LHCN-M2 (cell line): ENCODE measurements at places on chromosomes 3 and 15. TPM values are rescaled to one million over a fixed set of nuclear protein-coding genes. Genes with fewer than 3 reads are reported as not detected.

DNA sequence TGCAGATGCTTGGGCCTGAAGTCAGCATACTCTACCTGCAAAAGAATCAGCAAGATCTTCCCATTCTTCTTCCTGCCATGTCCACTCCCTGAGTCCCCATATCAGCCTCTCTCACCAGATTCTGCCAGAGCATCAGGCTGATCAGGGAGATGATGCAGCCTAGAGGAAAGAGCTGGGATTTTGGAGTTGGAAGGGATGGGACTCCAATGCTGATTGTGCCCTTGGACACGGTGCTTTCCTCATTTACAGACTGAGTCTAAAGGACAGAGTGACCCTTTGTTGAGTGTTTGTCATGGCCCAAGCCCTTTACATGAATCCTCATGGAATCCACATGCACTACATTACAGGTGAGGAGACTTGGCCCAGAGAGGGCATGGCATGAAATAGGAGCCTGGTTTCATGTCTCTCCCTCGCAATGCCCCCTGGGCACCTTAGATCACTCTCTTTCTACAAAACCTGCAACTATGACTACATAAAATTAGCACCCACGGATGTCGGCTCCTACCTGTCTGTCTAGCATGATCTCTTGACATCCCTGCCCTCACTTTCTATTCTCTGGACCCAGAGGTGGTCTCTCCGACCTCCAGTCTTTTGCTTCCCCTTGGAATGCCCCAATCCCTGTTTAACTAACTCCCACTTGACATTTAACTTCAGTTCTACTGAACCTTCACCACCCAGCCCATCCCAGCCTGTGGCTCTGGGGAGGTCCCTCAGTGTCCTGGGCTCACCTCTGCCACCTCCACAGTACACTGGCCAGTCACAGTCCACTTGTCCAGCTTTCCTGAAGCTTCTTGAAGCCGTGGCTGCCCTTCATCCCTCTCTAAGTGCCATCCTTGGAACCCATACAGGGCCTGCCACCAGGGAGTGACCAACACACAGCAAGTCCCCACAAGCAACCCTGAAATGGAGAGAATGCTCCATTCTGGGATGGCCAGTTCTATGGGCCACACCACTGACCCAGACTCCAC, 173.5 kb downstream of the ABHD5 start:
- DNase-seq = no peak

DNA sequence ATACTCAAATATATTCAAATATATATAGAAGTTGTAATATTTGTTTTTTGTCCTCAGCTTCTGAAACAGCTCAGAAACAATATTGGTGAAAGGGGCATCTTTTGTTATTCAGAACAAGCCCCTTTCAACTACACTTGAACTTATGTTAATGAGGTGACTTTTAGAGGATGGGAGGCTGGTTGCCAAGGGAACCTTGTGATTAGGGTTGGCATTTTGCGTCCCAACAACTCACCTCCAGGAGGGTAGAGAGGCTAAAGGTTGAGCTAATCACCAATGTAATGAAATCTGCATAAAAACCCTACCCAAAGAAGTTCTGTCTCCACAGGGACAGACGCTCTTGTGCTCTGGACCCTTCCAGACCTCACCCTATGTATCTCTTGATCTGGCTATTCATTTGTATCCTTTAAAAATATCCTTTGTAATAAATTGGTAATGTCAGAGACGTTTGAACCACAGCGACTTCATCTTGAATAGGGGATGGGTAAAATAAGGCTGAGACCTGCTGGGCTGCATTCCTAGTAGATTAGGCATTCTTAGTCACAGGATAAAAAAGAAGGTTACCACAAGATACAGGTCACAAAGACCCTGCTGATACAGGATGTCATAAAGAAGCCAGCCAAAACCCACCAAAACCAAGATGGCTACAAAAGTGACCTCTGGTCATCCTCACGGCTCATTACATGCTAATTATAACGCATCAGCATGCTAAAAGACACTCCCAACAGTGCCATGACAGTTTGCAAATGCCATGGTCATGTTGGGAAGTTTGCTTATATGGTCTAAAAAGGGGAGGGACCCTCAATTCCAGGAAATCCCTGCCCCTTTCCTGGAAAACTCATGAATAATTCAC, 111.1 kb downstream of the FMN1 start:
- peak; percentile 46 for DNase-seq

CD80 gene
- not detected in 2 replicates for total RNA-seq

GRCh38 chr3:119343719-119344118, 49.5 kb downstream of the ARHGAP31 start:
- peak; percentile 38 for DNase-seq

DNA sequence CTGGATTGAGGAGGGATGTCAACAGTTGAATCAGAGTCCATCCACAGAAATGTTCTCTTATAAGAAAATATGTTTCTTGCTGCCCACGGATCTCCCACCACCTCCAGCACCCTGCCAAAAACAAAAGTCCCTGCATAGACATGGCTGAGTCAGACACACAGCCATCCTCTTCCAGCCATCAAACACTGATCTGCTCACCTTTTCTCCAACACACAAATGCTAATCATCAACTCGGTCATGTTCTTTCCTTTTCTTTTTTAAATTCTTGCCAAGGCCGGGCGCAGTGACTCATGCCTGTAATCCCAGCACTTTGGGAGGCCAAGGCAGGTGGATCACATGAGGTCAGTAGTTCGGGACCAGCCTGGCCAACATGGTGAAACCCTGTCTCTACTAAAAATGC, 110.7 kb upstream of the IL12A start:
- DNase-seq = peak; percentile 40

ROBO2 gene
- not detected in 2 replicates for total RNA-seq

DNA sequence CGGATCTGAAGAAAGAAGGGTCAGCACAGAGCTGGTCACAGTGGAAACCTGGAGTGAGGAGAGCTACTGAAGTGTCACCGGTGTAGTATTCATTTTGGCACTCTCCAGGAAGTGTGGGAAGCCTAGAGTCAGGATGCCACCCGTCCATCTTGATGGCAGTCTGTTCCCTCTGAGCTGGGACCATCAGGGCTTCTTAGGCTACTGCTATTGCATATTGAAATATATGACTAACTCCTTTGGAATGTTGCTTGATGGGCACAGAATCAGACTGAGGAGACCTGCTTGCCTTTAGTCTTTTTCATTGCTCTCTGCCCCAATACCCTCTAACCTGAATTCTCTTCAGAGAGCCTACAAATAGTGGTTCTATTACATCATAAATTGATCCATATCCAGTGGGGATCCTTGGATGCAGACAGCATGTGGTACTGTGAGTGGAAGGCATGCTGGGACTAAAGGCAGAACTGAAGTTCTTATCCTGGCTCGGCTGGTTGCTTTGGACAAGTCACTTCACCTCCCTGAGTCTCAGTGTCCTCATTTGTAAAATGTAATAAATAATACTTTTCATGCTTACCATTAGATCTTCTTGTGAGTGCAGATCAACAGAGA, 143.5 kb downstream of the PDE8A start:
- DNase-seq = peak; percentile 44

CXCR6 gene
- not detected in 2 replicates for total RNA-seq

DNA sequence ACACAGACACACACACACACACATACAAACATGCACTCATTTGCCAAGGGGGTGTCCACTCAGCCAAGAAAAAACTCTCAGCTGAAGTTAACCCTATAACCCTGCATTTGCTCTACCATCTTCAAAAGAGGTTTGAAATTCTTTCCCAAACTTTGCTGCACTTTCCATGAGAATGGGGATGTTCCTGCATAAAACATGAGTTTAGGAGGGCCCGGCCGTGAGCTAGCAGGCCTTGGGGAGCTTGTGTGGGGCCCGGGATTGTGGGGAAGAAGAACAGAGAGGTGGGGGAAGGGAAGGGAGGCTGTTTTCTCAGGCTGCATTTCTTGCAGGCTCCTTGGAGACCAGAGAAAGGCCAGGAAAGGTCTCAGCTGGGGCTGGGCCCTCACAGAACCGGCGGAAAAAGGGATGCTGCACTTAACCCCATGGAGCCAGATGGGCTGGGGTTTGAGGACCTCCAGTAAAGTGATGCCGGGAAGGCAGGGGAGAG, 40.8 kb downstream of the SEMA5B start:
- no peak for DNase-seq

- no peak for DNase-seq
Measured at GRCh38 chr3:156600834-156601233, 45.9 kb upstream of the SSR3 start.

DNA sequence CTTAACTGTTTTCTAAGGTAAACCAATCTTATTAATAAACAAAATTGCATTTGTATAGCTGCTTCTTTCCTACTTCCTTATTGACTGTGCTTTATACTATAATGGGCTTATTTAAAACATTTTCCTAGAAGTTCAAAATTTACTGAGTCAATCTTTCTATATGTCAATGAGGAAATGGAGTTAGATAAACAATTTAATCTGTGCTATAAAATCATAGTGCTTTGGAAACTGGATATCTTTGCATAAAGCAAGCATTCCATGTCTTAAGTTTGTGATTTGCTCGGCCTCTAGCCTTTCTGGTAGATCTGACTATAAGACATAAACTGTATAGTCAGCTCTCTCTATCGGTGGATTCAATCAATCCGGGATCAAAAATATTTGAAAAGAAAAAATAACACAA, 99.6 kb downstream of the NEDD4 start:
- DNase-seq = no peak

GRCh38 chr15:55168350-55168974, 28.3 kb downstream of the RSL24D1 start:
- DNase-seq = peak; percentile 63

SLC41A3 gene
- total RNA-seq = 41.2 and 45.6 TPM in 2 replicates

DNA sequence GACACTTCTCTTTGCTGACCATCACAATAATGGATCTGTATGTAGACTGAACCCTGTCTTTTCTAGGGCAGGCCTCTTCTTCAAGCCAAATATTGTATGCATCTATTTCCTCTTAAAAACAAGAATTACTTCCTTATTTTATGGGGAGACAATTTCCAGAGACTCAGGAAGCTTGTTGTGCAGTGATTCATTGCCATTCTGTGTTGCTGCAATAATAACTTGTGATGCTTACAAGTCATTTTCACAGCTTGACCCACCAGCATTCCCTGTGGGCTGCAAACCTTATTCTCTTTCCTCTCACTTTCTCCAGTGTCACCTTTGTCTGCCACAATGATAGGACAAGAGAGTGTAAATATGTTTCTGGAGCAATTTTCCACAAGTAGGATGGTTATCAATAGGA, 276.7 kb upstream of the SGO1 start:
- DNase-seq = peak; percentile 6

DNA sequence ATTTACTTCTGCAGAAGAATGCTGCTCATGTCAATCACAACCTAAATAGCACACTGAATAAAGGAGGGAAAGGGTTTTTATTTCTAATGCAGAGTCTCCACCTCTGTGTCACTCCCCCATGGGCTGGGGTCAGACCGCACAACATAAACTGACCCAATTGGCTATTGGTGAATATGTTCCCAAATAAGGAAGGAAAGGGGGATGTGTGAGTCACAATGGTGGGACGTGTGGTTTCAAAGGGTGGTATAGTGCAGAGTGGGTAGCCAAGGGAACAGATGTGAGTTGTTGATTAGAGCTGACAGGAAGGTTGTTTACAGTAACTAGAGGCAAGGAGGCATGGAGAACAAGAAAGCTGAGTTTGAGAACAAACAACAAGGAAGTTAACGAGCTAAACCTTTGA, 491.8 kb downstream of the ZPLD1 start:
- no peak for DNase-seq

CTXN2 gene
- total RNA-seq = not detected in 2 replicates

DNA sequence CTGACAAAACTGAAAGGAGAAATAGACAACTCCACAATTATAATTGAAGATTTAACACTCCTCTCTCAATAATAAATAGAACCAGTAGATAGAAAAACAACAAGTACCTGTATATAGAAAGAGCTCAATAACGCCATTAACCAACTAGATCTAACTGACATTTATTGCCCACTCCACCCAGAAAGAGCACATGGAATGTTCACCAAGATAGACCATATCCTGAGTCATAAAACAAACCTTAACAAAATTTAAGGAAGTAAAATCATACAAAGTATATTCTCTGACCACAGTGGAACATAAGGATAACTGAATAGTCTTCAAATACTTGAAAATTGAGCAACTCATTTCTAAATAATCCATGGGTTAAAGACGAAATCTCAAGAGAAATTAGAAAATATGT, 25.1 kb downstream of the KBTBD12 start:
- no peak for DNase-seq

DNA sequence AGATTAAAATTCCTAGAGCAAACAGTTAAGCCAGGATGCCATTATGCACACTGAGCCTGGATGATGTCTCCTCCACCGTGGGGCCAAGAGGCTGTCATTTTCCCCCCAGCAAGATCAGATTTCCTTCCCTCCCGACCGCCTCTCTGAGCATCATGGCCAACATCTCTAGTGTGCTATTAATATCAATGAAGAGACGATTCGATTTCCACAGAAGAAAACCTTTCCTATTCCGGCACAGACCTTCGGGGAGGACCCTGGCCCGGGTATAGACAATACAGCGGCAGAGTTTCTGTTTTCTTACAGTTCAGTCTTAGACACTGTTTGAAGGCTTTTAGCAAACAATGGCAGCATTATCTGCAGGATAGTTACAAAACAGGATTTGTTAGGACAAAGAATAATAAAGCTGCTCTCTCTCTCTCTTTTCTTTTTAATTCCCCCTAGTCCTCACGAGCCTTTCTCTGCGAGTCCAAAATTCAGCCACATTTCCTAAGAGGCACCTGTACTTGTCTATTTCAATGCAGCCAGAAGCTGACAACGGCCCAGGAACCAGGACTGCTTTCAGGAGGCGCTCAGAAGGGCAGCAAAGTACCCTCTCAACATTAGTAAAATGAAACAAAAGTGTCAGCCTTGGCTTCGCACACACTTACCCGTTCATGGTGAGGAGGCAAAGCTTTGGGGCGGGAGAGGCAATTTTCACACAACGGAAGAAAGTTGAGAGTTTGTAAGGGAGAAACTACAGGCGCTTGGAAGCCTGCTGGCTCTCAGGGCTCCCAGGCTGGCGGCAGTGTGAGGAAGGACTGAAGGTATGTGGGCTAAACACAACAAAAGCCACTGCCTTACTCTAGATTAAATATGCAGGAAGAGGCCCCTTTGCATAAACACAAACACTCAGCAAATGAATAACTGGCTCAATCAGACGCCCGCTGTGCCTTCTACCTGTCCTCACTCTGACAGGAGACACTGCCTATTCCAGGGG, 278.0 kb downstream of the FOXP1 start:
- no peak for DNase-seq

- DNase-seq = no peak
Measured at GRCh38 chr3:6921066-6921465, 60.2 kb downstream of the GRM7 start.

SLC9C1 gene
- not detected in 2 replicates for total RNA-seq

DNA sequence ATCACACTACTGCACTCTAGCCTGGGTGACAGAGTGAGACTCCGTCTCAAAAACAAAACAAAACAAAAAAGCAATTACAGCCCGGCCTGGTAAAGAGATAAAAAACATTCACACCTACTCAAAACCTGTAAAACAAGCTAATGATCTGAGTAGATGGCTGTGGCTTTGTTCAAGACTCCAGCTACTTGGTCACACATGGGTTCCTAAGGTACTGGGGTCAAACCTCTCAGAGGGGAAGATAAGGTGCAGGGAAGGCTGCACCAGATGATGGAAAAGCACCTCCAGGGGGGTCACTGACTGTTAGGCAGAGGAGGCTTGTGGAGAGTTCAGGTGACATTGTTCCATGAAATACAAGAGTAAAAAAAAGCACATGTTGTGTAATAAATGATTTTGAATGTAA, 450.2 kb upstream of the WNT5A start:
- no peak for DNase-seq

- no peak for DNase-seq
Measured at GRCh38 chr15:25852661-25853524, 10.2 kb downstream of the ATP10A start.

GRCh38 chr3:169644750-169645149, 18.8 kb downstream of the MECOM start:
- no peak for DNase-seq
